ENCODE measurements at places on chromosomes 6 and 20.
A peak's percentile ranks its signal among the peaks of the same experiment; 100 is the strongest.

GRCh38 chr6:76774781-76775384, 688.4 kb downstream of the HTR1B start:
- DNase-seq: no peak

DNA sequence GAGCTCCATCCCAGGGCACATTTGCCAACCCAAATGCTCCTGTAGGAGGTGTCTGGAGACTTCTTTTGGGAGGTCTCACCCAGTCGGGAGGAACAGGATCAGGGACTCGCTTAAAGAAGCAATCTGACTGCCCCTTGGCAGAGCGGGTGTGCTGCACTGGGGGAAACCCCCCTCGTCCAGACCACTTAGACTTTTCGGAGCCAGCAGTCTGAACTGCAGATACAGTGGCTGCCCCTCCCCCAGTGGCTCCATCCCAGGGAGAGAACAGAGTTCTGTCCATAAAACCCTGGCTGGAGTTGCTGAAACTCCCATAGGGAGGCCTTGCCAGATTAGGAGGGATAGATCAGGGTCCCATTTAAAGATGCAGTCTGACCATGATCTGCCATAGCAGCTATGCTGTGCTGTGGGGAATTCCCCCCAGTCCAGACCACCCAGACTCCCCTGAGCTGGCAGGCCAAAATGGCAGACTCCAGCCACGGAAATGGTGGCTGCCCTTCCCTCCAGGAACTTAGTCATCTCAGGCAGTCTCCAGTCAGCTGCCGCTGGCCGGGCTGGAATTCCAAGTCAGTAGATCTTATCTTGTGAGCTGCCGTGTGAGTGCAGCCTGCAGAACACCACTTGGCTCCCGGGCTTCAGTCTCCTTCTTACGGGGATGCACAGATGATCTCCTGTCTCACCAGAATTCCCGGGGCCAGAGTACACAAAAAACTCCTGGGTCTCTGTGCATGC, 278.1 kb upstream of the SASH1 start:
- DNase-seq: no peak

- no peak for DNase-seq
These were observed 131.8 kb upstream of the DOK5 start for GRCh38 chr20:54343634-54344033.

GRCh38 chr6:12359036-12359435, 68.9 kb downstream of the EDN1 start:
- DNase-seq: no peak

- no peak for DNase-seq
These were observed 18.6 kb downstream of the SUN5 start for GRCh38 chr20:32985596-32985995.

GRCh38 chr6:33620158-33620855, 815 bp upstream of the ITPR3 start:
- DNase-seq: no peak

GRCh38 chr20:5065879-5066383, 53.8 kb downstream of the PCNA start:
- DNase-seq: no peak

- no peak for DNase-seq
These were observed 60.2 kb downstream of the ASXL1 start for GRCh38 chr20:32418376-32418775.

- no peak for DNase-seq
These were observed 158.3 kb downstream of the TMEM242 start for GRCh38 chr6:157164972-157165371.

DNA sequence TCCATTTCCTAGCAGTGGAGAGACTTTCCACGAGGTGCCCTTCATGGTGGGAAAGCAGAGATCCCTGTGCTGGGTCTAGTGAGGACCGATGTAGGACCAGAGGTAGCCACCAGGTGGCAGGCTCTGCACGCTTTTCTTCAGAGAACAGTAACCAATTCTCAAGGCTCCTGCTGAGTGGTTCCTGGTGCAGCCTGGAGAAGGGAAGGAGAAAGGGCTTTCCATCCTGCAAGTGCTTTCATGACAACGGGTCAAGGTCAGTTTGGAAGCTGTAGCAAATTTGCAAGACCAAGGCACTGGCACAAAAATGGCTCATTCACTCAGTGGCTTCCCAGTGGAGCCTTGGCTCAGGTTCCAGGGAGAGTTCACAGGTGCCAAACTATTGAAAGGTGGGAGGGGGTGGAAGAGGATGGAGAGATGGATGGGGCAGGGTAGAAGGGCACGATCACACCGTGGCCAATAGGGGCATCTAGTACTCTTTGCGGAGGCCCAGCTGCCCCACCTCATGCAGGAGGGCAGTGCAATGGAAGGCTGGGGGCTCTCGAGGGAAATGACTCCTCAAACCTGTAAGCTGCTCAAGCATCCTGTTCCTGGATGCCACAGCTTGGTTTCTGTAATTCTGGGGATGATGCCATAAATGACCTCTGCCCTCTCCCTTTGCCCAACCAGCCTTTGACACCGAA, 25.5 kb upstream of the KCNK16 start:
- DNase-seq: peak; percentile 33

GRCh38 chr20:58473453-58474425, 41.5 kb downstream of the APCDD1L start:
- no peak for DNase-seq

- no peak for DNase-seq
These were observed 119.4 kb upstream of the LY86 start for GRCh38 chr6:6469074-6469473.

- no peak for DNase-seq
These were observed 19.5 kb upstream of the ASXL1 start for GRCh38 chr20:32338665-32339064.

DNA sequence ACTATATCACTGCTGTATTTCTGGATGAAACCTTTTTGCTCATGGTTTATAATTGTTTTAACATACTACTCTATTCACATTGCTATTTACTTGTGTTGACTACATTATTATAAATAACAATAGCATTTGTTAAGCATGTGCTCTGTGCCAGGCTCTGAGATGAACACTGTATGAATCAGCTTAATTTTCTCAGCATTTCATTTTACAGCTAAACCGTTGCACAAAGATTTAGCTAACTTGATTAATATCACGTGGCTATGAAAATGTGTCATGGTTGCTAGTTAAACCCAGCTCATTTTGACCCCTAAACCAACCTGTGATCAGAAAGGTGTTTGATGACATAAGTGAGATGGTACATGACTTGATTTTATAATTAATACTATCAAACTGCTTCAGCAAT, 77.5 kb downstream of the NCOA7 start:
- no peak for DNase-seq

DNA sequence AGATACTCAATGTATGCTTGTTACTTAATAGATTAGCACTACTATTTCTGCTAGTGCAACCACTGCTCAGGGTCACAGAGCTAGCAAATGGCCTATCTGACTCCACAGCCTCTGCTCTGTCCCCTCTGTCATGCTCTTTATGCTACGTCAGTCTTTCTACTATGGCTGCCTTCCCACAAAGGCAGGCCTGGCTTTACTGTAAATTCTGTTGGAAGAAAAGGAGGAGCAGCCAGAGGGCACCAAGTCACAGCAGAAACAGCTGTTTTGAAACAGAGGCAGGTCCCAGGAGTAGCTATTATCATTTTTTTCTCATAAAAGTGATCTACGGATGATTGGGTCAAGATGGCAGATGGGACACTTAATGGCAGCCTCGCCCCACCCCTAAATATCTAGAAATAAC, 10.0 kb upstream of the ELMO2 start:
- DNase-seq: no peak

DNA sequence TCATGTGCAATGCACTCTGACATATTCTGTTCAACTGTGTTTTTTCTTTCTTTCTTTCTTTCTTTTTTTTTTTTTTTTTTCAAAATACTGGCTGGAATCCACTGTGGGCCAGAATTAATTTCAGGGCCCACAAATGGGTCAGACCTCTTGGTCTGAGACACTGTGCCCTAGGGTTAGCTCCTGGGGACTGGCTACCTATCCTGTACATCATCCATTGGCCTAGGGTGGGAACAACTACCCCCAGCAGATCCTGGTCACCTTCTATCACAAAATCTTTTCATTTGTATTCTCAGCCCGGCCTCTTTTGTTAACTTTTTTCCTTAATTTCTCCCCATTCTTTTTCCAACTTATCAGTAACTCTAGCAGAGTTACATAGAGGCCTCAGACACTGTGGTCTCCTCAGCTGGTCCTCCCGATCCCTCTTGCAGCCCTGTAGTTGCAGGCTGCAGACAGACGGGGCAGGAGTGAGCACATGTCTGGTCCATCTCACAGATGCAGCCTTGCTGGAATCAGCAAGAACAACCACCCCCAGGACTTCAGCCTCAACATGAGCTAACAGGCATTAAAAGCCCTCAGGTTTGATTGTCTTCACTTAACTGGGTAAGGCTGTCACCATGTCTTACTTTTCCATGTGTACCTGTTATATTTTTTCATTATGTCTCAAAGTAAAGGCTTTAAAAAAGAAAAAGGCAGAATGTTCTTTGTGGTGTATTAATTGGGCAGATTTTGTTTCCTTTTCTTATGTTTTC, 41.3 kb downstream of the TXLNB start:
- peak; percentile 24 for DNase-seq

- no peak for DNase-seq
These were observed 29.4 kb upstream of the TPD52L1 start for GRCh38 chr6:125124049-125124669.

- no peak for DNase-seq
These were observed 38.4 kb upstream of the ZNF217 start for GRCh38 chr20:53631909-53632662.

GRCh38 chr20:36861625-36861874, 14.4 kb upstream of the TLDC2 start:
- no peak for DNase-seq

GRCh38 chr6:14772188-14772587, 473.7 kb upstream of the JARID2 start:
- DNase-seq: no peak

GRCh38 chr6:130223508-130223907, 757 bp upstream of the SAMD3 start:
- DNase-seq: no peak

DNA sequence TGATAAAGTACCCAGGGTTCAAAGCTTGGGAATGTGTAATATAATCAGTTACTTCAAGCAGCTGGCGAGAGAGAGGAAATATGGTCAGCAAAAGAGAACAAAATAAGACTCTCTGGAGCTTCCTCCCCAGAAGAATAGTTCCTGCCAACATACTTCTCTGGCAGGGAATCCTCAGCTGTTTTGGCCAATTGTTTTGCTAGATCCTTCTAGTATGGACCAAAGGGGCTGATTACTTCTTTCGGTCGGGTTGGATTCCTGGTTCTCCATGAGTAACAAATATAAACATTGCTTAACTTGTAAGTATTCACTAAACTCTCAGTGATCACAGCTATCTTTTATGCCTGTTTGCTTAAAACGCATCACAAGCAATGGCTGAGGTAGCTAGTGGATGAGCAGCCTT, 31.4 kb upstream of the FBXO9 start:
- no peak for DNase-seq

- no peak for DNase-seq
These were observed 44.6 kb downstream of the BLTP3A start for GRCh38 chr6:34836451-34836850.

DNA sequence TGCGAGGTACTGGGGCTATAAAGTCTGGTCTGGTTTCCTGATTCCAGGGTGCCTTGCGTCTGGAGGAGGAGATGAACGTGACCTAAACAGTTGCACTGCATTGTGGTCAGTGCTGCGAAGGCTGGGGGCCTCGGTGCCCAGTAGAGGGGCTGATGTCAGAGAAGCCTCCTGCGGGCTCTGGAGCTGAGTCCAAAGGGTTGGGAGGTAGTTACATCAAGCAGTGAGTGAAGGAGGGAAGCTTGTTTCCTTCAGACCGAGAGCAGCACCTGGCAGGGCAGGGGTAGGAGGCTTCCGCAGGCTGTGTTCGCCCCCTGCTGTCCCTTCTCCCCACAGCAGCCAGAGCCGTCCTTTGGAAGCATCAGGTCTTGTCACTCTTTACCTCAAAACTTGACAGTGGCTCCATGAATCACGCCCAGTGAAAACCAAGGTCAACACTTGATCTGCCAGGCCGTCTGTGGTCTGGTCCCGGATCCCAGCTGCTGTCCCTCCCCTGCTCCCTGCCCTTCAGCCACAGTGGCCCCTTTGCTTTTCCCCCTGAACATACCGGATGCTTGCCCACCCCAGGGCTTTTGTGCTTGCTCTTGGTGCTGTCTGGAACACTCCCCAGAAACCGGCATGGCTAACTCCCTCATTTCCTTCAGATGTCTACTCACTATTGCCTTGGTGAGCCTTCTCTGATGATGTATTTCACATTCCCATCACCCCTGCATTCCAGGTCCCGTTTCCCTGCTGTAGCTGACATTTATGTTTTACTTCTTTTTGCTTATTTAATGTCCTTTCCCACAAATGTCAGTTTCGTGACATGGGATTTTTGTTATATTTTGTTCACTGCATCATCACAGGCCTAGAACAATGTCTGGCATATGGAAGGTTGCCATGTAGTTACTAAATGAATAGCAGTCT, 7.0 kb downstream of the DYNLRB1 start:
- peak; percentile 59 for DNase-seq

DNA sequence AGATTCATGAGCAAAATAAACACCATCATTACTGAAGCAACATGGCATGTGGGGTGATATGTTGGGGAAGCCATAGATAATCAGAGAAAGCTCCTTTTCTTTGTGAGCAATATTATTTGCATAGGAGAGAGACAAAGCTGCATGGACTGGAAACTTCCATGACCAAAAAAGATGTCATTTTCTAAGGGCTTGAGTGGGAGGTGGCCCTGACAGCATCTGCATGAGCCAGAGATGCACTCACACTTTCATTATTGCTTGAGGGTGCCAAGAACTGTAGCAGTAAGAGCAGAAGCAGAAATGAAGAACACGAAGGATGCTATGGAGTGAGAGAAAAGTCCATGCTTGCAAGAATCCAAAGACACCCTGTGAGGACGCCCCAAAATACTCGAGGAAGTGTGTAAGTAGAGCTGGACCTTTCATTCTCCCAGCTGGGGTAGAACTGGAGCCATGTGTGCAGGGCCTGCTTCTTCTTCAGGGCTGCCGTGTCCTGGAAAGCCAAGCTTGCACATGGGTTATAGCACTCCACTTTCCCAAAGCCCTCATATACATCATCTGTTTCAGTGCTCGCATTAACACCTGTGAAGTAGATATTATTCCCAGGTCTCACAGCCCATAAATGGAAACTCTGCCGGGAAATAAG, 851.2 kb downstream of the DHX35 start:
- no peak for DNase-seq

- no peak for DNase-seq
These were observed 1.5 kb downstream of the EEF1A2 start for GRCh38 chr20:63497138-63497945.

GRCh38 chr6:119308991-119309657, 40.4 kb downstream of the MAN1A1 start:
- no peak for DNase-seq

DNA sequence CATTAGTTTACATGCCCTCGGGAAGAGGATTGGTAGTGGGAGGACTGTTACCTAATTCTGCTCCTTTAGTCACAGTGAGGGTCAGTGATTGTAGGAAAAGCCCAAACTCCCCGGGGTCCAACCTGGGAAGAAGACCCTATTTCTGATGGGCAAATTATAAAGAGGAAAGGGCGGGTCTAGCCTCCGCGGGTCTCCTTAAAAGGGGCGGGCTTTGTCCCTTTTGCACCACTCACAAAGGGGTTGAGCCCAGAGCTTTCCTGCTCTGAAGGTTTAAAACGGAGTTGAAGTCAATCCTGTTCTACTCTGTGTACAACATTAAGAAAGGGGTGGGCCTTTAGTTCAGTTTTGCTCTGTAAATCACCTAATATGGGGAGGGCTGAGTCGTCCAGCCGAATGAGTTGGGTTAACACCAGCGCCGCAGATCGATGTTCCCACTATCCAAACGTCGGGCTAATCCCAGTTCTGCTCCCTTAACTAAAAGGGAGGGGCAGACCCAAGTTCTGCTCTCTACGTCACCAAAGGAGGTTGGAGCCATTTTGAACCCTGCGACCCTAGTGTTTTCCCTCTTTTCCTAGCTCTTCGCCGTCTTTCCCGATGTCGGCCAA, 920 bp upstream of the RNF5 start:
- no peak for DNase-seq

- peak; percentile 73 for DNase-seq
These were observed 63.9 kb upstream of the FUCA2 start for GRCh38 chr6:143575440-143575839.

Data from NCI-H526 treated with DMSO at 0.1 percent for 48 hours (cell line).